ENCODE measurements at places on chromosomes 12 and 14. TPM values are rescaled to one million over a fixed set of nuclear protein-coding genes. Genes with fewer than 3 reads are reported as not detected.

DNA sequence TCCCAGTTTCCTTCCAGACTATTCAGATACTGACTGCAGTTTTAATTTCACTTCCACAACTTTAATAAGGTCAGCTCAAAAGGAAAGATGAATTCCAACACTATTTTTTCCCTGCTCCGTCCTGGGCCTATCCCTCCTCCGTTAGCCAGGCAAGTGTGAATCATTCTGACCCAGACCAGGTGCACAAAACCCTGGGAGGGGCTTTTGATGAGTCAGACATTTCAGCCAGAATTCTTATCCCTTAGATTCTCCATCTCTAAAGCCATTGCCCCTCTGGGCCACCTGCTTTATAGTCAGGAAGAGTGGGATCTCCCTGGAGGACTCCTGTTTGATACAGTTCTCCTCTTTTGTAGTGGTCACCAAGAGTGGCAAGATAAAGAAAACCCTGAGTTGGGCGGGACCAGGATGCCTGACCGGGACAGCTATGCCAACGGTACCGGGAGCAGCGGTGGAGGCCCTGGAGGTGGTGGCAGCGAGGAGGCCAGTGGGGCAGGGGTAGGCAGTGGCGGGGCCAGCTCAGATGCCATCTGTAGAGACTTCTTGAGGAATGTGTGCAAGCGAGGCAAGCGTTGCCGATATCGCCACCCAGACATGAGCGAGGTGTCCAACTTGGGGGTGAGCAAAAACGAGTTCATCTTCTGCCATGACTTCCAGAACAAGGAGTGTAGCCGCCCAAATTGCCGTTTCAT lies 2.2 kb downstream of the ZC3H10 start:
- no peak for DNase-seq

GRCh38 chr12:64912516-64913255 lies 88.2 kb downstream of the TBC1D30 start:
- DNase-seq = no peak

DNA sequence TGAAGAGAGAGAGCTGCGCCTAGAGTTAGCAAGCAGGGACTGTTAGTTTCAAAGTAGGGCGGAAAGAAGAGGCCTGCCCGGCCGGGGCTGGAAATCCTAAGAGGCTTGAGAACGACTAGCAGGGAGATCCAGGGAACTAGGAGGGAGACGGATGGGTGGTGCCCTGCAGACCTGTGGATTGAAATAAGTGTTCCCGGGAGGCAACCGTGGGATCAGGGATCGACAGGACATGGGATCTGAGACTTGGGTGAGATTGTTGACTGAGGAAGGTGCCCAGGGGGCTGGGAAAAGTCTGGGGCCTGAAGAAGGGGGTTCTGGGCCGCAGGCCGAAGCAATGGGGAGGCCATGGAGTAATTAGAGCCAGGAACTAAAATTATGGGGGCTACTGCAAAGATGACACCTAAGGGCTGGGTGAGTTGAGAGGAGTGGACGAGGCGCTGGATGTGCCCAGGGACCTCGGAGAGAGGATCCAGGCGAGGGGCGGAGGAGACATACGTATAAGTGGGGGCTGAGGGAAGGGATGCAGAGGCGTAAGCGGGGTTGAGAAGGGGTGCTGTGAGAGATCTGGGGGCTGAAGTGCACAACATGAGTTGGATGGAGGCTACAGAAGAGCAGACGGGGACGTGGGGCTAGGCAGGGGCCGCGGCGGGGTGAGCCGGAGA lies 635 bp downstream of the LTA4H start:
- DNase-seq = peak; percentile 46

DNA sequence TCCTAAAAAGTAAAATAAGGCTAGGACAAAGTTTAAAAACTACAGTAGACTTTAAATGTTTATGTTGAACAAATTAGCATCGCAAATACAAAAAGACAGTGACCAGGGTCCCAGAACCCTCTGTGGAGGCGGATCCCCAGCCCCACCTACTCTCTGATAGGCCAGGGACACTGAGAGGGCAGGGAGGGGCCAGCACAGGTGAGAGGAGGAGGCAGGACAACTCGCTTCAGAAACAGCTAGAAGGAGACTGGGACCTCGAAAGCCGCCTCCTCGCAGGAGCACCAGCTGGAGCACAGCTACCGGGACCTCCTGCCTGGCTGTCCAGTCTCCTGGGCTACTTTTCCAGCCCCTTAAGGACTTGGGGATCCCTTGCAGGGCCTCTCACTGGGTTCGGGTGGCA lies 992 bp downstream of the DNAH10 start:
- DNase-seq = no peak

DNA sequence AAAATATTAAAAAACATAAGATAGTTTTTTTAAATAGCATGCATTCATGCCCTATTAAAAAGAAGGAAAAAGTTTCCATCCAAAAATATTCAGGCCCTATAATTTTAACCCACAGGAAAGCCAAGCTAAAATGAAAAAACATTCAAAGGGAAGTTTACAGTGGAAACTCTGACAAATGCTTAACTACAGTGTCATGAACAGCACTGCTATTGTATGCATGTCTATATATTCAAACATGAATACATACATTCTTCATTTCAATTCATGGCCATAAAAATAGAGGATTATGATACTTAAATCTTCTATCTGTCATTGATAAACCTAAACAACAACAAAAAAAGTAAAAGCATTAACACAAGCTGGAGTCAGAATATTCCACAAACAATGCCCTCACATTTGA lies 67.4 kb downstream of the PPP2R5E start:
- no peak for DNase-seq

GRCh38 chr14:99506276-99506675 lies 25.1 kb downstream of the CCNK start:
- no peak for DNase-seq

The DCAF11 gene
- 38.2 TPM for total RNA-seq

The ASPG gene
- total RNA-seq = 1.2 TPM

The HOXC13 gene
- total RNA-seq = 0.38 TPM

The CHGA gene
- total RNA-seq = 0.67 TPM

The FAIM2 gene
- total RNA-seq = not detected

The P2RX2 gene
- total RNA-seq = not detected

Measured in endothelial cell (in vitro differentiated cells).